GF-D8 (cell line): ENCODE measurements at places on chromosomes 4 and X.

GRCh38 chrX:39814391-39814790, 283.4 kb downstream of the BCOR start:
- peak; percentile 1 for DNase-seq

DNA sequence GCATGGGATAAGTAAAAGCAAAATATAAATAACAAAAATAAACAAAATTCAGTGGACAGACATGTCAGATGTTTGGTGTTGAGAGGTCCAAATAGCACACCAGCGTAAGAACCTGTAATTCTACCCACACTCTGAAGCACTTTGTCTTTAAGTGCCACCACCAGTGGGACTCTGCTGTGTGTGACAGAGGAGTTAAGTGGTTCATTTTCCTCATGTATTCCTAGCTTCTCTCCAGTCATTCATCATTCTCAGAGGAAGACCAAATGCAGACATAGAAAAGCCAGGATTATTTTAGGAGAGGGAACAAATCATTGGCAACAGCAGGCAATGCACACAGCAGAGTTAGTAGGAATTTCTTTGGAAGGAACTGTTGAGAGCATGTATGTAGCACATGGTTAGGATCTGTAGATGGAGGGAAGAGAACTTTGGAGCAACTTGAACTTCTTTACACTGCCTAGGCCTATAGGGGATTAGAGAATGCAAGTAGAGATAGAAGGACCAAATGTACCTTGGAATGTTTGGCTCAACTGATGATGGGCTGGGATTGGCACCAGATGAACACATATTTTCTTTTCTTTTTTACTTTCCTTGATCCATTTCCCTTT, 43.0 kb upstream of the ARHGAP24 start:
- no peak for DNase-seq

- peak; percentile 53 for DNase-seq
Observed at GRCh38 chr4:122577808-122578781, 42.8 kb downstream of the IL21 start.

DNA sequence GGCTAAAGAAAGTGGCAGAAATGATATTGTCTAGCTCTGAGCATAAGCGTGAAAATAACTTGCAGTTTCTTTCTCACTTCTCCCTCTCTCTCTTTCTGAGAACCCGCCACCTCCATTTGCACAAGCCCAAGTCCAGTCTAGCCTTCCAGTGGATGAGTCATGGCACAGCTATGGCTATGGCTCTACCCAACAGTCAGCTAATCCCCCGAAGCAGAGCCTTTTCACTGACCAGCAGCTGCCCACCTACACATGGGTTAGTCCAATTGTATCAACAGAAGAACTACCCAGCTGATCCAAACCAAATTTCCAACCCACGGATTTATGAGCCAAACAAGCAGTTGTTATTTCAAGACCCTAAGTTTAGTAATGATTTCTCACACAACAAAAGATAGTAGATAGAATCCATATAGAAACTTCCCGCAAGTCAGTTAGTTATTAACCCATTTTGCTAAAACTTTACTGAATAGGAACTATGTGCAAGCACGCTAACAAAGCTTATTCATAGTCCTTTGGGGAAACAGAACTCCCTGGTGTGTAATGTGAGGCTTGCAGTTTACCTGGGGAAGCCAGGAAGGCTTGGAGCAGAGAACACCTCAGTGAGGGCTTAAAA, 282.3 kb downstream of the INPP4B start:
- DNase-seq, result no peak

- DNase-seq, result no peak
Observed at GRCh38 chr4:182884040-182884439, 33.1 kb downstream of the DCTD start.

DNA sequence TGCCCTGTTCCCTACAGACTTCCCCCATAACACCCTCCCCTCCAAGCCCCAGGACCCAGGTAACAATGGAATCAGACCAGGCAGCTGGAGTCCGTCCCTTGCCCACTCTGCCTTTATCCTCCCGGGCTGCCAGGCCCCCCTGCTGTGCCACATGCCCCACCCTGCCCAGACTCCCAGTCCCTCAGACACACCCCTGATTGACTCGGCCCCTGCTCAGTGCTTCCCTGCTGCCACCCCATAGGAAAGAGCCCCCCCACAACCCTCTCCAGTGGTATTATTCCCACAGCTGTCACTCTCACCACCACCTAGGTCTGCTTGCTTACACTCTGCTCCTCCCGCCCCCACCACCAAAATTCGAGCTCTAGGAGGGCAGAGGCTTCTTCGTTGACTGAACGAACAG, 4.7 kb upstream of the NAA10 start:
- no peak for DNase-seq

- DNase-seq, result no peak
Observed at GRCh38 chr4:158163941-158164767, 8.7 kb downstream of the GASK1B start.

- no peak for DNase-seq
Observed at GRCh38 chr4:140344621-140345020, 28.8 kb upstream of the SCOC start.

DNA sequence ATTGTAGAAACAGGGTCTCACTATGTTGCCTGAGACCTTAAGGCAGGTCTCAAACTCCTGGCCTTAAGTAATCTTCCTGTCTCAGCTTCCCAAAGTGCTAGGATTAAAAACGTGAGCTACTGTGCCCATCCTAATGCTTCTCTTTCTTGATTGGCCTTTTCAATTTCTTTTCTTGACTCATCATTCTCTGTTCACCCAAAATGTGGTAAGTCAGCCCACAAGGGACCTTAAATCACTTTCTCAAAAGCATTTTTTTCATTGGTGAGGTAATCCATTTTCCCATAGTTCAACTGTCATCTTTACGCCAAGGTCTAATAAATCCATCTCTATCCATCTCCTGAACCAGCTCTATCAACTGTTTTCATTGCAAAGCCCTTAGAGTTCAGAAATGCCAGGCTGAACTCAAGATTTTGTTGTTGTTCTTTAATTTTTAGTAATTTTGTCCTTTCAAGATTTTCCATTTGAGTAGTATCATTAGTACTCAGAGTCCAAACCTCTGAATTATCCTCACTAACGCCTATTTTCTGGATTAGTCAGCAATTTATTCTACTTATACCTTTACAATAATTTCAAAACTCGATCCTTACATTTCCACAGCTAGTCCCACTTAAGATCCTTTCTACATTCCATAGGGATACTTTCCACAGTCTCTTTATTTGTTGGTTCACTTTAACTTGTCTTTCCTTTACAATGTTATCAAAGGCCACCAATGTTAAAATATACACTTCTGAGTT, 528.6 kb downstream of the IL15 start:
- no peak for DNase-seq

DNA sequence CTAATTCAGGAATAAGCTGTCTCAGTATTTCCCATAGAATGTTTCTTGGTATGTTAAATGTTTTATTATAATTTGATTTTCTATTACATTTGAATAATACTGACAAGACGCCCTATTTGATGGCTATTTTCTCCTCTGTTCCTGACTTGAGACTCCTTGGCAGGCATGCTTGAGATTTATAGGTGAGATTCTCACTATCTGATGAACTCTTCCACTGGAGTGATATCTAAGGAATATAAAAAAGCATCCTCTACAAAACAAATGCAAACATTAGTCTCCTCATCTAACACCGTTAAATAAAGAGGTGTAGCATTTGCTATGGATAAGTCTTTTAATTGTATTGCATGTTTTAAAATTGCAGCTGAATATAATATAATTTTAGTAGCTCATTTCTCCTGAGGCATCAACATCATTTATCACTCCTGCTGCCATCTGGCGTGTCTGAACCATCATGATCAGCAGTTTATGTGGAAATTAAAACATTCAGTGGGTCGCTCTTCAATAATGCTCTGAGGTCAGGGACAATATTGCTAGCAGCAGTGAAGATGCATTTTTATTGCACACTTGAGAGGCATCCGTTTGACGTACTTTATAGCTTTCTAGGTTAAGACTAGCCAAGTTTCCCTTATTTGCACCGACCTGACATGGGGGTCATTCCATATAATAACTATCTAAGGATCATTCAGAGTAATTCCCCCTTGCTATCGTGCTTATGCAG, 210.4 kb upstream of the GALNTL6 start:
- DNase-seq, result no peak

DNA sequence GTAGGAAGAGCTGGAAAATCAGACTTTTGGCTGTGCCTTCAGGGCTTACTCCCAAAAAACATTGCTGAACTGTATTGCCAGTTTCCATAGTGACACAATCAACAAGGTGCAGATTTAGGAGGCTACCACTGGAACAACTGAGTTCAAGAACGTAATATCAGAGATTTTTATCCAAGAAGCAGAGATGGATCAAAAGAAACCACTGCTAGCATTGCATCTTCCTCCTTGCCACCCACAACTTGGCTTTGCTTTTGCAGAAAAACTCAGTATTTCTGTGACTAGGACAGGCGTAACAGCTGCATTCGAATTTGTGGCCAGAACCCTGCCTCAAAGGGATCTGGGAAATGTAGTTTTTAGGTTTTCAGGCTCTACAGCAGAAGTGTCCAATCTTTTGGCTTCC, 27.8 kb upstream of the WDFY3 start:
- DNase-seq, result no peak

DNA sequence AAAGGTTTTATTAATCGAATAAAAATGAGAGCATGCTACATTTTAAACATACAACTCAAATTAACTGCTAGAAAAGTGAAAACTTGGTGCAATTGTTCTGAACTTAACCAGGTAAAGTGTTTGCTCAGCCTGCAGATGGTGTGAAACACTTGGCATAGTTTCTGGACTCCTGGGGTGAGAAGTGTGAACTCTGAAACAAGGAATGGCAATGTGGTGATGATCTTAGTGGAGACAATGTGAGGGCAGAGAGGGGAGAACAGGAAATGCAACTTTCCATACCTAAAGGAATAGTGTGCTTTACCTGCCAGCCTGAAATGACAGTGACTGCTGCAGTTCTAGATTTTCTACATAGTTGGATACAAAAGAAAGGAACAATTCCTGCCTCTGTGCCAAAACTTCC, 57.4 kb downstream of the CCSER1 start:
- DNase-seq, result no peak

GRCh38 chrX:151386838-151387459, 10.1 kb upstream of the VMA21 start:
- no peak for DNase-seq

GRCh38 chrX:137563681-137564651, 2.0 kb upstream of the ZIC3 start:
- DNase-seq, result no peak

DNA sequence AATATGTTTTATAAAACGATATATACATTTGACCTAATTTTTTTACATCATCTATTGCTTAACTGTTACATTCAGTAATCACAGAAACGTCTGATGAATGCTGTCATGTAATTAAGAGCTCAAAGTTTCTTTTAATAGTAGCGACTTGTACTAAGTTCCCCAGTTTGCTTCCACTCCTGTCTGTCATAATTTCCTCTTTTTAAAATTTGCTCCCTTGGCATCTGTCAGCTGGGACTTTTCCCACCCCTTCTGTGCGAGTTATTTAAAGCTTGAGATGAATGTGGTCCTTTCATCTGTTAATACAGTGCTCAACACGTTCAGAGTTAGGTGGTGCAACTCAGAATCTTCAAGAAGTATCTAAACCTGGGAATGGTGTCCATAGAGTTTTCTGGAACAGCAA, 1.2 kb downstream of the RAP1GDS1 start:
- DNase-seq, result peak; percentile 36

GRCh38 chr4:81745050-81745449, 273.3 kb upstream of the RASGEF1B start:
- DNase-seq, result no peak

GRCh38 chr4:110512901-110513300, 36.9 kb downstream of the ENPEP start:
- DNase-seq, result no peak

- no peak for DNase-seq
Observed at GRCh38 chr4:182931691-182932345, 14.6 kb upstream of the DCTD start.

- no peak for DNase-seq
Observed at GRCh38 chrX:83759872-83760271, 101.1 kb upstream of the CYLC1 start.

DNA sequence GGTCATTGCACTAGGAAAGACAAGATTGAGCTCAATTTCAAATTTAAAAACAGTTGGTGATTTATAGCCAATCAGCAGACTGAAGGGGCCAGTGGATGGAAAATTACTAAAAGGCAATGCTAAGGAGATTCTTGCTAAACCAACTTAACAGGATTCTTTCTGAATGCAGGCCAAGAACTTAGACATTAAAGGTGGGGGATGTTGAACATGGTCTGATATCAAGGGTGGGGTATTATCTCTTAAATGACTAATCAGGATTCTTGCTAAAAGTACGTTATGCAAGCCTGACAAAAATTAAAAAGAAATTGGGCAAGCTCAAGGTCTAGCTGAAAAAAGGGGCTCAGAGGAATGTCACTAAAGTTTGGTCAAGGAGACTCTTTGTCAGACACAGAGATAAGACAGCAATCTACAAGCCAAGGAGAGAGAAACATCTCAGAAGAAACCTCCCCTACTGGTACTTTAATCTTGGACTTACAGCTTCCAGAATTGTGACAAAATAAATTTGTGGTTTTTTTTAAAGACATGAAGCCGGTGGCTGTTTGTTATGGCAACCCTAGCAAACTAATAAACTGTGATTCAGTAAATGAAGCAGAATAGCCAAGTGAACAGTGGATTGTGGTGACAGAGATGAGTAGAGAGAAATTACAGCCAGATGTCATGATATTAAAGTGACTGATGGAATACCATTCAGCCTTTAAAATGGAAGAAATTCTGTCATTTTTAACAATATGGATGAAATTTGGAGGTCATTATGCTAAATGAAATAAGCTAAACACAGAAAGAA, 120.3 kb upstream of the KLHL4 start:
- no peak for DNase-seq

- no peak for DNase-seq
Observed at GRCh38 chrX:121641560-121641959, 594.1 kb downstream of the GLUD2 start.

- DNase-seq, result no peak
Observed at GRCh38 chr4:165457793-165458192, 79.0 kb downstream of the CPE start.

DNA sequence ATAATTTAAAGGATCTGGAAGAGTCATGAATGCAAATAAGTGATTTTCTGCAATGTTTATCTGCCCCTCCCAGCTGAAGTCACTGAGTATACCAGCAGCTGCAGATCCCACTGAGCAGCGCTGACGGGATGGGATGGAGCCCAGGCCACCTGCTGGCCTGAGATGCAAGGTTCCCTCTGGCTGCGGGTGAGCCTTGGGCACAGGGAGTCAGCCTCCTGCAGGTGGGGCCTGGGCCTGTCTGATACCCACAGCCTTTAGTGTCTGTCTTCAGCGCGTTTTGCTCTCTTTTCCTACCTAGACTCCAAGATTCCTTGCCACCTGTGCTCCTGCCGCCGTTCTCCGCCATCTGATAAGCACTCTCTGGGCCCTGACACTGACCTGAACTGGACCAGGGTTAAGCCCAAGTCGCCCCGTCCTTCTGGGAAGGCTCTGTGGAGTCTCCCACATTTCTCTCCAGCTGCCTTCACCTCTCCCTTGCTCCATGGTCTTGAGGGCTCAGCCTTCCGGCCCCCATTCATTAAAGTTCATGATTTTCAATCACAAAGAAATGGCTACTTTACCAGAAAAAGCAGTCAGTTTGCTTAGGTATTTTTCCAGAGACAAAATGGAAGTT, 223.1 kb upstream of the FAT1 start:
- DNase-seq, result no peak

- no peak for DNase-seq
Observed at GRCh38 chr4:152359208-152360044, 176.5 kb downstream of the FBXW7 start.
